Activated CD8-positive, alpha-beta memory T cell treated with anti-CD3 and anti-CD28 coated beads, Interleukin-2, amount 10 ng/mL, durations not matched to agents 7 days and 5 days (primary cell): ENCODE measurements at places on chromosomes 12 and 14. TPM values are rescaled to one million over a fixed set of nuclear protein-coding genes. Genes with fewer than 3 reads are reported as not detected.

DNA sequence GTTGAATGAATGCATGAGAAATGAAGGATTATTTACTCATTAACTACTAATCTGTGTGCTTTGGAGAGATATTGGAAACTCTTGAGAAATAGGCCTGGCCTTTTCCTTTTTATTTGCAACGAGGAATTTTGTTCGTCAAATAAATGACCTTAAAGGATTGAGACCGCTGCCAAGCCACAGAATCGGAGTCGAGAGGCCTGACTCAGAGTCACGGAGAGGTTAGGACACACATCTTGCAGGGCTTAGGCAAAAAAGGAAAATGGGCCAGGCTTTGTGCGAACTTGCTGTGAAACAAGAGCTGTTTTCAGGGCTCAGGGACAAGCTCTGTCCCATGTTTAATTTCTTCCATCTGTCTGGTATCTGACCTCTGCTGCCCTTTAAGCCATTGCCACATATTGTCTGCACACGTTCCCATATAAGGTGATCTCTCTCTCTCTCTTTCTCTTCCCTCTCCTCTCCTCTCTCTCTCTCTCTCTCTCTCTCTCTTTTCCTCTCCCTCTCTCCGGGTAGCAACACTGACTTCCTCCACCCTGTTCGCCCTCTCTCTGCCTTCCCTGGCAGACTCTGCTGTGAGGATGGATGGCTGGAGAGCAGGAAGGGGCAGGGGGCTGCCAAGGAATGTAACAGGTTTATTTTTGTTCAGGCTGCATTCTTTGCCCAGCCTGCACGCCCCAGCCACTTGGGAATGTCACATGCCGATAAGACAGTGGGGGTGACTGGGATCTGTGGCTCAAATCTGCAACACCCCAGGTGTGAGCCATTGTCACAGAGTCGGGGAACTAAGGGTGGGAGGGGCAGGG is 14.9 kb upstream of the IFT81 start:
- no peak for DNase-seq

Gene SYCP3
- total RNA-seq = 2.0 TPM

DNA sequence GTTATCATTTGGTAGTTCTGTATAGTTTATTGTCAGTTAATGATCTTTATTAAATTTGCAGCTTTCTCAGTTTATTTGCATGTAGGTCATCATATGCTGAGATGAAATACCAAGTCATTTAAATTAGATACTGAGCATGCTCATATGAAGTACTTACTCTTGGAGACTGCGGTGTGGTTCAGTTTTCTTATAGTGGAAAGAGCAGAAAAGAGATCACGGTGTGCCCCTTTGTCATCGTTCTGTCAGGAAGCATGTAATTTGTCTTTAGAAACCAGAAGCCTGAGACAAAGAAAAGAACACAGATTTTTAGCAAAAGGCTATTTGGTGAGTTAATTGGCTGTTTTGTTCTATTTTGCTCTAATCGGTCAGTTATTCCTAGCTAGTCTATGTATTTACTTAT is 75.6 kb downstream of the PLEKHA5 start:
- no peak for DNase-seq

Gene GPHB5
- total RNA-seq = not detected

Gene FAM186B
- total RNA-seq = not detected

DNA sequence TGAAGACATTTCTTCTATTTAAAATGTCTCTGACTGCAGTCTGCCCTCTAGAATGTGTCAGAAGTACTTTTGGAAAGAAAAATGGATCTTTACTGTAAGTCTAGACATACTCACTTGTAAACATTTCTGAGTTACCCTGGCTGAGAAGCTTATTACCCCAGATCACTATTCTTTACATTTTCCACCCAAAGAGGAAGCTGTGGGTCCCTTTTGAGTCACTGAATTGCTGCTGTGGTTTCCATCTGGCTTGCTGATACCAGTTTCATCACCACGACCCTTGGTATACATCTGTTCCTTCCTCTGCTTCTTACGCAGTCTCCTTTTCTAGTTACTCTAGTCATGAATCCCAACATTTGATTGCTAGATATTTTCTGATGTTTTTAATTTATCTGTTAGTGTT is 20.2 kb upstream of the CLEC4D start:
- DNase-seq = peak; percentile 85

DNA sequence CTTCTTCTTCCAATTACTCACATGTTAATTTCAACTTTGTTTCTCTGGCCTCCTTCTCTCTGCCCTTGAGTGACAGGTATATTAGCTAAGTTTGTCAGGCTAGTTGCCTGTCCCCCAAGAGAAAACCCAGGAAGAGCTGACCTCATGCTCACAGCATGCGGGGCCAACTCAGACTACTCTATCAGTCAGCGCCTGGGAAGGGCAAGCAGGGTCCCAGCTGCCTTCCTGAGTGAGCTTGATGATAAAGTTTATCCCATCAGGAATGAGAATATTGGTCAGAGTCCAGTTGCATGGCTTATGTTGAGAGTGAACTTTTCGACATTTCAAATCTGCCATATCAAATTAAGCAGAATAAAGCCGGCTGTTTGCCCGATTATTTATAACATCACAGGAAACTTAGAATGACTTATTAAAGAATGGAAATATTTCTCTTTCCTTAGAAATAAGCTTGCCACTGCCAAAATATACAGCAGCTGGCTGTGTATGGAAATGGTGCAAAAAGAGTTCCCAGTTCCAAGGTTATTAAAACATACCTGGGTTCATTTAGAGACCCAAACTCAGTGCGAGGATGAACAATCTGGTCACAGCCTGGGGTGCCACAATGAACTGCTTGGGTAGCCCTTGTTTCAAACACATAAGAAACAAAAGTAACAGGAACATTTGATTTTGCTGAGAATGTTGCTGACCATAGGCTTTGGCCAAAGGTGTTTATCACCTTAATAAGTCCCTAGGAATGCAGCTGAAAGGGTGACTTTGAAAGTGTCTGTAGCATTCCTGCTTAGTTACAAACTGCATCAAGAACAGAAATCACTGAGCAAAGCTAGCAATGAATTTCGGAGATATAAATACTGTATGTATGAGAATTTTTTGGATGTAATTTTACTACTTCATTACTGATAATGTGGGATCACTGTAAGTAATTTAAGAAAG is 1553.8 kb upstream of the FLRT2 start:
- DNase-seq = no peak

DNA sequence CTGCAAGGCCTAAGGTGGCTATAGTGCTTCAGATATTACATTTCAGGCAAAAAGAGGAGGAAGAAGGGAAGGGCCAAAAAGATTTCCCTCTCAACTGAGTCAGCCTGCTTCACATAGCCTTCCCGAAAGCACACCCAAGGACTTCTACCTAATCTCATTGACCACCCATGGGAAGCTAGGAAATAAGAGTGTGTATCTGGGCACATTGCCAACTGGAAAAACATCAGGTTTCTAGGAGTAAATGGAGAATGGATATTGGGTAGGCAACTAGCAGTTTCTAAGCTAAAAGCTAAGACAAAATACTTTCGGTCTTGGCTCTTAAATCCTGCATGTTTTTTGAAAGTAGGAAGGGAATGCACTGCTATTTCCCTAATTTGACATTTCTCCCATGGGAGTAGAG is 221.7 kb upstream of the GRIP1 start:
- no peak for DNase-seq

Gene ACACB
- 10.4 TPM for total RNA-seq

DNA sequence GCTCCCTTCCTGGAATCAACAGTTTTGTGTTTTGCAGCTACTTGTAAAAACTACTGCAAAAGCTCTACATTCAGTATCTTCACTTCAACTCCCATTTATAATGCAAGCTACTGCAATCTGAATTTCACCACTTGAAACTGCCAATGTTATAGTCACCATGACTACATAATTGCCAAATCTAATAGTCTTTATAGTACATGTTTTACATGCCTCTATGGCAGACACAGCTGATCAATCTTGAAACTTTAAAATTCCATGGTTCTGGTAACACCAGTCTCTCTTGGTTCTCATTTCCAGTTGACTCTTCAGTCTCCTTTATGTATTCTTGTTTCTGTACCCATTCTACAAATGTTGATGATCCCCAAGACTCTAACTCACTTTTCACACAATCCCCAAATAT is 185.9 kb downstream of the MED13L start:
- DNase-seq = no peak
